Esophagus squamous epithelium (tissue), 5 donors: ENCODE measurements at places on chromosomes 12 and 14.
A peak's percentile ranks its signal among the peaks of the same experiment; 100 is the strongest.

- no peak for DNase-seq
- no peak overlapping the region for H3K4me3 ChIP-seq
- no peaks in the 10 kb centered on the region for H3K27me3 ChIP-seq
- H3K27ac ChIP-seq = no peak overlapping the region
- no peaks in the 10 kb centered on the region for H3K36me3 ChIP-seq
These were observed 188.5 kb upstream of the SYT10 start for GRCh38 chr12:33628087-33628486.

- H3K4me3 ChIP-seq = no peak overlapping the region
- no peaks in the 10 kb centered on the region for H3K27me3 ChIP-seq
- H3K4me1 ChIP-seq = peaks cover 3% of the 10 kb centered on the region
These were observed 214.7 kb downstream of the PDZRN4 start for GRCh38 chr12:41402801-41403200.

DNA sequence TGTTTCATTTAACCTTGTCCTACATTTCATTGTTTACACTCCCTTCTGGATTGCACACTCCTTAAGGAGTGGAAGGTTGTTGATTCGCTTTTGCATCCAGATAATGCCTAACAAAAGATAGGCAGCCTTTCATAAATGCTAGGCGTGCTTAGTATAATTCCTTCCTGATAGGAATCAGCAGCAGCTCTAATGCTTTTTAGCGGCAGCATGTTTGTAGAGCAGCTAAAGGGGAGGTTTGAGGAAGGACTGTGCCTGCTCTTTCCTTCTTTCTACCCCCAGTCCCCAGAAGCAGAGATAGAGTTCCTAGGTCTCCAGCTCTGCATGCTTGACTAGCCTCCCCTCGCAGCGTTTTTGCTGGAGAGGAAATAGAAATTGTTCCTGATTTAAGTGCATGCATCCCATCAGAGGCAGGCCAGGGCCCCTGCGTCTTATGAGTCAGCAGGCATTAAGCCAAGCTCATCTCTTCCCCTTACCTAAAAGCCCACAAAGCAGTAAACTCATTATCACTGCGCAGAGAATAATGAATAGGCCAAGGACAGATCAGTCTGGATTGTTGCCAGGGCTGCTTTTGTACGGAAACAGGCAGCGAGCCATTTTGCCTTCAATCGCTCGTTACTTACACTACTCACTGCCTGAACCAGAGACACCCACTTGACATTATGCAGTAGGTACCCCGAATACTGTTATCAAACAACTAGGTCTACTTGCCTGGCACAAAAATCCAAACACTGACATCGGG lies 14.0 kb upstream of the TBPL2 start:
- H3K27me3 ChIP-seq = no peaks in the 10 kb centered on the region
- no peaks in the 10 kb centered on the region for H3K36me3 ChIP-seq
- DNase-seq = no peak
- peak overlapping the region; percentile 6 for H3K27ac ChIP-seq

- DNase-seq = no peak
- H3K27me3 ChIP-seq = peaks cover 74% of the 10 kb centered on the region
- peaks cover 36% of the 10 kb centered on the region for H3K4me1 ChIP-seq
- H3K4me3 ChIP-seq = no peak overlapping the region
- H3K27ac ChIP-seq = no peak overlapping the region
These were observed 1.1 kb upstream of the PAPLN start for GRCh38 chr14:73236157-73236556.

DNA sequence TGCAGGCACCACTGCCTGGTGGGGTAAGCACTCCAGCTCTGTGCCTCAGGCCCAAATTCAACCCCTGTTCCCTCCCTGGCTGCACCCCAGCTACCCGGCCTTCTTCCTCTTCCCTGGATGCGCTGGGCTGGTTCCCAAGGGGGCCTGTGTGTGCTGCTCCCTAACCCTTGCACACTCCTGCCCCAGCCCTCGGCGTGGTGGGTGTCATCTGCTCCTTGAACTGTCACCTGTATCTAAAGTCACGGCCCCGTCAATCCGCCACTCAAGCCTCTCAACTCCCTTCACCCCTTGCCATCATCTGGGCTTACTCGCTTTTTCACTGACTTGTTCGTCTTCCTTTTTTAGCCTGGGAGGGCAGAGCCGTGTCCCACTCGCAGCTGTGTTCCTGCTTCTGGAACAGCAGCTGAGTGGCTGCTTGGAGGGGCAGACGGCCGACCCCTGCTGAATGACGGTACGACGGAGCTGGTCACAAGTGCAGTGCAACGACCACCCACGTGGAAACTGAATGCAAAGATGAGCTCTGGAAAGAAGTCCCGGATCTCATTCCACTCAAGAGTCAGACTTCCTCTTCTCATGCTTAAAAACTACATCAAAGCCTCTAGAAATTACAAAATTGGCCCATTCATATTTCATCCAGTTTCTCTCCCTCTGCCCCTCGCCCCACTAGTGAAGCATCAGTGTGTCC lies 138.9 kb downstream of the PIWIL1 start:
- DNase-seq = no peak
- no peak overlapping the region for H3K27ac ChIP-seq

GRCh38 chr12:89992668-89993451 lies 284.2 kb upstream of the ATP2B1 start:
- no peaks in the 10 kb centered on the region for H3K36me3 ChIP-seq
- H3K27me3 ChIP-seq = no peaks in the 10 kb centered on the region
- H3K27ac ChIP-seq = no peak overlapping the region
- H3K4me1 ChIP-seq = no peaks in the 10 kb centered on the region
- DNase-seq = no peak
- no peak overlapping the region for H3K4me3 ChIP-seq

DNA sequence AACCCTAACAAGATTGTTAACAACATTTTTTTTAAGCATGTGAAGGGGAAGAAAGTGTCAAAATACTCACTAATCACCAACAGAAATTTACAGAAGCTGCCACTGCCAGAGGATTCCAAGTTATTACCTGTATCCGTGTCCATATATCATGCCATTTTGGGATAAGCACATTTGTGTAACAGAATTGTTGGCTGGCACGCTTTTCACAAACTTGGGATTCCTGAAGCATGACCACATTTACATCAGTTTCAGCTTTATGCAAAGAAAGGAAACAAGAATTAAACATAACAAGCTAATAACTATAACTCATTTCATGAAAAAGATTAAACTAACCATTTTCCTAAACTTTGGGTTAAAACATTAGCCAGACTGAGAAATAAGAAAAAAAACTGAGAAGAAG lies 5.9 kb downstream of the NEMP1 start:
- peak overlapping the region; percentile 52 for H3K27ac ChIP-seq
- no peak overlapping the region for H3K4me3 ChIP-seq
- no peaks in the 10 kb centered on the region for H3K36me3 ChIP-seq
- peaks cover 16% of the 10 kb centered on the region for H3K4me1 ChIP-seq

DNA sequence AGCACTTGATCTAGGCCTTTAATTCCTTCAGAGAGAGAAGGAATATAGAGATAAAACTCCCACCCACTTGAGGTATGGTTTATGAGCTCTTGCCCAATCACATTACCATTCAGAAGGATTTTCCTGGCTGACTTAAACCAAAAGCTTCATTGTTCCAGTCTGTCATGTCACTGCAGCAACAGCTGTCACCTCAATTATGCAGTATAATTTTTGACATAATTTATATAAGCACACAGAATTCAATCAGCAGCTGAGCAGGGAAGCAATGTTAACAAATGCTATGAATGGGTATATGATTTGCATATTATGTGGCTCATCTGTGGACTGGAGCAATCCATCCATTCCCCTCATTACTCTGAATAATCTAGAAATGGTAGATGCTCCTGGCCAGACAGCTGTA lies 40.3 kb downstream of the CBX5 start:
- H3K4me3 ChIP-seq = no peak overlapping the region
- no peak overlapping the region for H3K27ac ChIP-seq
- no peaks in the 10 kb centered on the region for H3K4me1 ChIP-seq
- no peak for DNase-seq
- H3K36me3 ChIP-seq = peaks cover 91% of the 10 kb centered on the region
- H3K27me3 ChIP-seq = no peaks in the 10 kb centered on the region

DNA sequence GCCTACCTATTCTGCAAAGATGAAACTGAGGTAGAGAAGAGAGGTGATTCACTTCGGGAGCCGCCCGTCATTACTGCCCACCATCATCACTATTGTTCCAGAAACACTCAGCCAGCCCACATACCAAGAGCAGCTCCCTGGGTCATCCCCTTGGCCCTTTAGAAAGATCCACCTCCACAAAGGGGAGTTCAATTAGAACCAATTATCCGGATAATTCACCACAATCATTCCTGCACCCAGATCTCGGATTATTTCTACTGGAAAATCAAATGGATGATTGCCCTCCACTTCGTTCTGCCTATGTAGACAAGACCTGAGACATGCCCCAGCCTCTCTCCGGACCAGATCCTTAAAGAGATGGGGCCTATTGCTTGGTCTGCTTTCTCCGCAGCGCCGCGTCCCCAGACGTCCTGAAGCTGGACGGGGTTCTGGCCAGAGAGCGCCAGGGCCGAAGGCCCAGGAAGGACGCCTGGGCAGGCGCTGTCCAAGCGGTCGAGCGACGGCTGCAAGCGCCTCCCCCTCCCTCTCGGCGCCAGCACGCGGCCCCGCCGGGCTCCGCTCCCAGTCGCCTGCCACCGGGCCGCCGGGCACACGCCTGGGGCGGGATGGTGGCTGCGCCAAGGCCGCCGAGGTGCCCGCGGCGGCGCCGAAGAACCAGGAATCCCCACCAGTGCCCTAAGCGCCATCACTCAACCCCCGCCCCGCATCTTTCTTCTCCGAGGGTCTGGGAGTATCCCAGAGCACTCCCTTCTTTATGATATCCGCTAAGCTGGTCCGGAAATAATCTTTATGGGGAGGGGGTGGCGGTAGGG lies 1.3 kb upstream of the ASCL1 start:
- no peak overlapping the region for H3K27ac ChIP-seq
- DNase-seq = no peak
- peaks cover 38% of the 10 kb centered on the region for H3K27me3 ChIP-seq
- H3K4me1 ChIP-seq = peaks cover 31% of the 10 kb centered on the region
- H3K4me3 ChIP-seq = no peak overlapping the region

DNA sequence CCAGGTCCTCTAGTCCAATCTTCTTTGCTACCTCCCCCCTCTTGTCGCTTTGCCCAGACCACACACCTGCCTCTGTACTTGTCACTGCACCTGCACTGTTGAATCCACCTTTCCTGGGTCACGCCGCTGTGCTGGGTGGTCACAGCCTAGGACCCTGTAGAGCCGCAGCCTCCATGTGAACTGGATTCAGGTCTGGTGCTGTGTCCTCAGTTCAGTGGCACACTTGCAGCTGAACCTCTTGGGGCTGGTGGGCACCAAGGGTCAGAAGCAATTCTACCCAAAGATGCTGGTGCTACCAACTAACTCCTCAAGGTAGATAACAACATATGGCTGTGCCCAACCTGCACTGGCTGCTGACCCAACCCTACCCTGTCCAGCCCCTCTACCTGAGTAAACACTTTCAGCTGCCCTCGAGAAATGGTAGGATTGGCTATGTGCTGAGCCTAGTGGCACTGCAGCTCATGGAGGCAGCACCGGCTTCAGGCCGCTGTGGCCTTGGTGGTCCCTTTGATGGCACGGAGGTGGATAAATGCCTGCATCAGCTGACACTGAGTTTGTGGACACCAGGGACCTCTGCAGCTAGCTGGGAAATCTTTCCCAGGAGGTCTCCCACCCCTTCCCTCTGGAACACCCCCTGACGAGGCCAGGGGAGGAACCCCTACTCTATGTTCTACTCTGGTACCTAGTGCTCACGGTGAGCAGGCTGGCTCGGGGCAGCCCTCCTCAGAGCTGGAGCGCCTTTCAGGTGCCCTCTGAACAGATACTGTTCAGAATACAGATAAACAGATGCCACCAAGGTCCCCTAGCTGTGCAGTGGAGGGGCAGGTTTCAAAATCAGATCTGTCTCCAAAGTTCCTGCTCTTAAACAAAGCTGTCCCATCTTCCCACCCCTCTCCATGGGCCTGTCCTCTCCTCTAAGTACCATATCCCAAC lies 14.3 kb downstream of the AGAP2 start:
- no peak for DNase-seq
- H3K27ac ChIP-seq = no peak overlapping the region
- peaks cover 8% of the 10 kb centered on the region for H3K4me1 ChIP-seq
- H3K36me3 ChIP-seq = no peaks in the 10 kb centered on the region
- H3K4me3 ChIP-seq = no peak overlapping the region

- no peak overlapping the region for H3K4me3 ChIP-seq
- H3K27ac ChIP-seq = no peak overlapping the region
- H3K27me3 ChIP-seq = no peaks in the 10 kb centered on the region
- no peak for DNase-seq
These were observed 1.6 kb upstream of the KRT74 start for GRCh38 chr12:52575256-52575655.

GRCh38 chr12:93186131-93186530 lies 191.6 kb upstream of the NUDT4 start:
- no peak for DNase-seq
- H3K27ac ChIP-seq = no peak overlapping the region
- no peaks in the 10 kb centered on the region for H3K36me3 ChIP-seq
- H3K27me3 ChIP-seq = no peaks in the 10 kb centered on the region
